AG04449 (cell line): ENCODE measurements at places on chromosomes 11 and 22.

DNA sequence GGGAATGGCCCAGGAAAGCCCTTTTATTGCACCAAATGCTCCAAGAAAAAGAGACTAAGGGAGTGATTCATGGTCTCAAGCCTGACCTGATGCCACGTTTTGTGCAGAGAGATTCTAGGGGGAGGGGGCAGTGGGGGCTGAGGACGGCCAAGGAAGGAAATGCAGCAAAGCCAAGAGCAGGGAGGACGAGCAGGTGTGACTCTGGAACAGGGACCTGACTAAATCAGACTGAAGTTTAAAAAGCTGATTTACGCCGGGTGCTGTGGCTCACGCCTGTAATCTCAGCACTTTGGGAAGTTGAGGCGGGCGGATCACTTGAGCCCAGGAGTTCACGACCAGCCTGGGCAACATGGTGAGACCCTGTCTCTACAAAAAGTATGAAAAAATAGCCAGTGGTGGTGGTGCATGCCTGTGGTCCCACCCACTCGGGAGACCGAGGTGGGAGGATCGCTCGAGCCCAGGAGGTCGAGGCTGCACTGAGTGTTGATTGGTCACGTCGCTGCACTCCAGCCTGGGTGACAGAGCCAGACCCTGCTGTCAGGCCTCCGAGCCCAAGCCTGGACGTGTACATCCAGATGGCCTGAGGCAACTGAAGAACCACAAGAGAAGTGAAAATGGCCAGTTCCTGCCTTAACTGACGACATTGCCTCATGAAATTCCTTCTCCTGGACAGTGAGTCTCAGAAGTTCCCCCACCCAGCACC lies 10.8 kb upstream of the IFITM3 start:
- DNase-seq, result no peak

DNA sequence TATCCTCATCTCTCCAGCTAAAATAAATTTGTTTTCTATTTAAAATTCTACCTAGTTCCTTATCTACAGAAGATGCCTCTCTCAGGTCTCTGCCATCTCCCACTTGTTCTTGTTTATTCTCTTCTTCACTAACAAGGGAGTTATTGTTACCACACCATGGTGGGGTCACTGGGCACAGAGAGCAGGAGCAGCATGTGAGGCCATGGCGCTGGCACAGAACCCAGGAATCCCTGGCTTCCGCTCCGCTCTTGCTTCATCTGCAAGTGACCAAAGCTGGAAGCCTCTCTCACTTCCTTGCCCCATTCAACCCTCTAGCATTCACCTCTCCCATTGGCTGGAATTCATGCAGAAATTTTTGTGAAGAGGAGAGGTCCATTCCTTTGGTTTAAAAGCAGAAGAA lies 190.7 kb upstream of the NCAM1 start:
- no peak for DNase-seq

DNA sequence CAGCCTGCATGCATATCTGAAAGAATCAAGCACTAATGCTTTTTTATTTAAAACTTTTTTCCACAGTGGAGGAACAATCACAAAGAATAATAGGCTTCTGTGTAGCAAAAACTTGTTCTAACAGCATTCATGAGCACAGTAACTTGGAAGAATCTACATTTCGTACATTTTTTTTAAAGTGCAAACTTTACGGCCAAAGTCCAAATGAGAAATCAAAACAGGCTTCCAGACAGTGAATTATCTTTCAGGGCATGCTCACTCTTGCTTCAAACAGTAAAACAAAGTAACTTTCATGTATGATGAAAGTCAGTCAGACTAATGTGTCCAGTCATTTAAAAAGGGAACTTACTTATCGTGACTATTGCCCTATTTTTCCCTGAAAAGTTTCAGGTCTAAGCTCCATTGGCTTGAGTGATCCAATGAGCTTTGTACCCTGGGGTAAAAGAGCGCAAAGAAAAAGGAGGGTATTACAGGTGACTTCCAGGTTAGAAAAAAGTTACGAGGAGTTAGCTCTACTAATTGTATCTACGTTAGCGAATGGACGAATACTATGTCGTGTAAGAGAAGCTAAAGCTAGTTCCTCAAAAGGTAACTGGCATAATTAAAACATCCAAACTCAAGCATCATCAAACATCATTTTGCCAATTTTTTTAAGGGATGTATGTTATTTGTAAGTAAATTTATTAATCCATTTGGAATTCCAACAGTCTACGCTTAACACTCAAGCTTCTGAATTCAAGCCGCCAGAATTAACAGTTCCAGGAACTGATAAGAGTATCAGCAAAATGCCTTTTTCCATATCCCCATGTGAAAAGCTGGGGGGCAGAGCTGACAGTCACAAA lies 1.7 kb downstream of the PICALM start:
- no peak for DNase-seq

GRCh38 chr22:36383110-36383581 lies 4.6 kb downstream of the MYH9 start:
- DNase-seq, result no peak

GRCh38 chr11:44648109-44648508 lies 78.7 kb upstream of the TSPAN18 start:
- no peak for DNase-seq
